ENCODE measurements at places on chromosomes 3 and 15. TPM values are rescaled to one million over a fixed set of nuclear protein-coding genes. Genes with fewer than 3 reads are reported as not detected.

Gene COL6A6
- 34.8 TPM for total RNA-seq

Gene SLC2A2
- total RNA-seq: not detected

GRCh38 chr3:32655167-32655566 lies 29.8 kb upstream of the CNOT10 start:
- no peak overlapping the region for H3K4me3 ChIP-seq
- no peak for DNase-seq
- no peak overlapping the region for H3K27ac ChIP-seq
- H3K4me1 ChIP-seq: no peaks in the 10 kb centered on the region

DNA sequence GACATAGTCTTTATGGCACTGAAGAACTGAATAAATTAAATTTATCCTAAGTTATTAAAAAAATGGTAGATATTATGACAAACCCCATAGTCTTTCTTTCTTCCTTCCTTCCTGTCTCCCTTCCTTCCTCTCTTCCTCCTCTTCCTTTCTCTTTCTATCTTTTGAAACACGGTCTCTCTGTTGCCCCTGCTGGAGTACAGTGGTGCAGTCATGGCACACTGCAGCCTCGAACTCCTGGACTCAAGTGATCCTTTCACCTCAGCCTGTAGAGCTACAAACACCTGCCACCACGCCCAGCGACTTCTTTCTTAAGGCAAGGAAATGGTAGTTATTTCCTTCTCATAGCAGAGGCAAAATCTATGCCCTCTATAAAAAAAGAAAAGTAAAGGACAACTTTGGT lies 354.6 kb downstream of the GAP43 start:
- H3K4me1 ChIP-seq: peaks cover 4% of the 10 kb centered on the region
- H3K36me3 ChIP-seq: no peaks in the 10 kb centered on the region
- DNase-seq: no peak
- H3K4me3 ChIP-seq: no peak overlapping the region

All from upper lobe of right lung (tissue), 1 donor.